ENCODE measurements at places on chromosomes 5 and 9.

DNA sequence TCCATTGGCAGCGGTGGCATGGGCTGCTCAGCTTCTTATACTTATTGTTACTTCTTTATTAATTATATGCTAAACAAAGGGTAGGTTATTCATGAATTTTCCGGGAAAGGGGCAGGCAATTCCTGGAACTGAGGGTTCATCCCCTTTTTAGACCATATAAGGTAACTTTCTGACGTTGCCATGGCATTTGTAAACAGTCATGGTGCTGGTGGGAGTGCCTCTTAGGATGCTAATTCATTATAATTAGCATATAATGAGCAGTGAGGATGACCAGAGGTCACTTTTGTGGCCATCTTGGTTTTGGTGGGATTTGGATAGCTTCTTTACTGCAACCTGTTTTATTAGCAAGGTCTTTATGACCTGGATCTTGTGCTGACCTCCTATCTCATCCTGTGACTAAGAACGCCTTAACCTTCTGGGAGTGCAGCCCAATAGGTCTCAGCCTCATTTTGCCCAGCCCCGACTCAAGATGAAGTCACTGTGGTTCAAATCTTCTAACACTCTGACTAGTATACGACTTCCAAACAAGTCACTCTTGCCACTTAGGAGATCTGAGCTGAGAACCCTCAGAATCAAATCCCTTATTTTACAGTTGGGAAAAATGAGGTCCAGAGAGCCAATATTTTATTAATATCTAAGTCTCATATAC lies 237.5 kb downstream of the TRIM32 start:
- DNase-seq = no peak

GRCh38 chr5:160643616-160644240 lies 208.3 kb downstream of the ATP10B start:
- no peak for DNase-seq

GRCh38 chr5:102911973-102912372 lies 156.9 kb downstream of the PAM start:
- DNase-seq = no peak

DNA sequence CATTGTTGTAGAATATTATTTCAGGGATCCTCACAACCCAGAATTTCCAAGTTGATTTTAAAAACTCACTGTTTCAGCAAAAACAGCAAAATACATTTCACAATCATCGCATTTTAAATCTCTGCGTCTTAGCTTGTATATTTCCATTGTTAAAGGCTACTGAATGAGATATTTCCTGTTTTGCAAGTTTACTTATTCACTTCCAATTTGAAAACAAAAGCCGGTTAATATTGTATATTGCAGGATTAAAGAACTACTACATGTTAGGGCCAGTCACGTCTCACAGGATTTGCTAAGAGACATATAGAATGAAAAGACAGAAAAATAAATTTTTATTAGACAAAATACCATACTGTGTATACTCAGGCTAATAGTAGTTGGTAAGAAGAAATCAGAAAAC lies 395.9 kb upstream of the CDH9 start:
- no peak for DNase-seq

GRCh38 chr9:99135456-99135855 lies 30.5 kb downstream of the TGFBR1 start:
- DNase-seq = no peak

DNA sequence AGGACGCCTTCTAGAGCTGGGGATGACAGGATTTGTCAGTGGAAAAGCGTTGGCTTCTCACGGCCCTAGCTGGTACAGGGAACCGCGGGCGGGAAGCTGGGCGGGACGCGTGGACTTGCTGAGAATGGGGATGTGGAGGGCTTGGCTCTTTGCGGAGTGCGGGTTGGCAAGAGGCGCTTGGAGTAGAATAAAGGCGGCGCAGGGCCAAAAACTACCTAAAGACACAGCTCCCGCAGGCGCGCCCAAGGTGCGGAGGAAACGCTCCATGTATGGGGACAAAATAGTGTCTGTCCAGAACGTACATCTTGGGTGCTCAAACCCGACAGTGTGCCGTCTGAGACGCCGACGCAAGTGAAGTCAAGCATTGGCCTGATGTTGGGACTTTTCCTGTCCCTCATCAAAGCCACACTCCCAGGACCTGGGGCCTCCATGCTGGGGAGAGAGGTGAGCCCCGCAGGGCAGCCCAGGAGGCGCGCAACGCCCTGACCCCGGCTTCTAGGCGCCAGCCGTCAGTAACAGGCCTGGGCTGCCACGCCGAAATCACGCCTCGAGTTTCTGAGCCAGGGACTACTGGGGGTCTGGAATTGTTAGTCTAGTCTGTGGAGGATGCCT lies 1.6 kb upstream of the NKX2-5 start:
- DNase-seq = no peak

Data from activated T-cell treated with anti-CD3 and anti-CD28 coated beads for 24 hours (primary cell).